ENCODE measurements at places on chromosomes 6 and 20. TPM values are rescaled to one million over a fixed set of nuclear protein-coding genes. Genes with fewer than 3 reads are reported as not detected.

The SNAP25 gene
- 0.44 TPM for total RNA-seq

The CST4 gene
- 0.22 TPM for total RNA-seq

The CCN5 gene
- 1.5 TPM for total RNA-seq

The EIF6 gene
- total RNA-seq: 161 TPM

The JAG1 gene
- total RNA-seq: 12.9 TPM

The WFDC2 gene
- total RNA-seq: not detected

The C6orf141 gene
- 55.3 TPM for total RNA-seq

The TINAG gene
- total RNA-seq: not detected

The CST7 gene
- total RNA-seq: 0.37 TPM

The SCRT2 gene
- not detected for total RNA-seq

The ROMO1 gene
- total RNA-seq: 235 TPM

The CALHM4 gene
- not detected for total RNA-seq

The RRAGD gene
- total RNA-seq: 2.3 TPM

The CNR1 gene
- not detected for total RNA-seq

The PROKR2 gene
- total RNA-seq: not detected

The PRKN gene
- total RNA-seq: 3.4 TPM

The DAAM2 gene
- total RNA-seq: 6.5 TPM

The PGC gene
- total RNA-seq: not detected

The FILIP1 gene
- total RNA-seq: 0.62 TPM

The SMOC2 gene
- not detected for total RNA-seq

The SERPINB6 gene
- total RNA-seq: 91.9 TPM

The CSNK2A1 gene
- total RNA-seq: 157 TPM

The OTOR gene
- not detected for total RNA-seq

The PRICKLE4 gene
- not detected for total RNA-seq

The BPIFA3 gene
- not detected for total RNA-seq

The SEMG1 gene
- not detected for total RNA-seq
